ENCODE measurements at places on chromosomes 6 and 20.

- DNase-seq = no peak
Measured at GRCh38 chr20:61600016-61600415, 348.0 kb downstream of the CDH4 start.

- no peak for DNase-seq
Measured at GRCh38 chr6:105274678-105275077, 94.9 kb upstream of the POPDC3 start.

- DNase-seq = no peak
Measured at GRCh38 chr20:3121955-3122610, 37.6 kb upstream of the AVP start.

GRCh38 chr20:1741309-1742048 is 83.9 kb upstream of the SIRPG start:
- no peak for DNase-seq

DNA sequence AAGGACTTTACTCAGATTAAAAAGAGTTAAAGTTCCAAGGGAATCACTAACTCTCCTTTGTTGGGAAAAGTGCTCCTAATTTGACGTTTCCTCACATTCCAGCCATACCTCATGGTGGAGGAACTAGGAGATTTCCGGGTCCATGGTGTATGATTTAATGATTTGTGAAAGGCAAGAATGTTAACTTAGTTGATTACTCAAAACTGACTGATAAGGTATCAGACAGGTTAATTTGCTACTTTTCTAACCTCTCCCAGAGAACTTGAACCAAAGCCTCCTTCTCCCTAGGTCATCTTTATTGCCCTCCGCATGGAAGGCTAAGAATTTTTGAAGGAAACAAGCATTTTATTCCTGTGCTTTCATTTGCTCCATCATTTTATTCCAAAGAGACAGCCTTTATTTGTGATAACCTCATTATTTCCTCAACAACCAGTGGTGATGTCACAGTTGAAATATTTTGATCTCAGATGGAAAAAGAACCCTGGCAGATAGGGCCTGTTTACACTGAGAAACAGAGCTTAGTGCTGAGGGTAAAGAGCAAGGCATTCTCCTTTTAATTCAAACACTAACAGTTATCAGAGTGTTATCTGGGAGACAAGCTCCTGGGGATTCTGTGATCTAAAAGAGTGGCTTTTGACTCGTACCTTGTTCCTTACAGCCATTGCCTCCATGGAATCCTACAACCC is 57.4 kb upstream of the BMP2 start:
- DNase-seq = no peak

GRCh38 chr6:13674533-13675190 is 37.0 kb downstream of the RANBP9 start:
- no peak for DNase-seq

DNA sequence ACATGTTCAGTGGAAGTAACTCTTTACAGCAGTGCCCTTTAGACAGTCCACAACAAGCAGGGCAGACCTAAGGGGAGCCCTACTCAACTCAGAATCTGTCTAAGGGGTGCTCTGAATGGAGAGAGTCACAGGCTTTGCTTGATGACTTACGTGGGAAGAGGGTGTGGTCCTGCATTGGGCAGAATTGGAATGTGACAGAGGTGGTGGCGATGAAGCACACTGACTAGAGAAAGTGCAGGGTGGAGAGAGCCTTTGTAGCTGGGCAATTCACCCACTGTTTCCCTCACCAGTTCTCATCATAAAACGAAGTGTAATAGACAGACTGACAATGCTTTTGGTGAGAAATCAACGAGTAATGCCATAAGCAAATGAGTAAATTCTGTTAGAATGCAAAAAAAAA is 11.2 kb downstream of the TP53INP2 start:
- DNase-seq = no peak

- DNase-seq = peak; percentile 22
Measured at GRCh38 chr6:129730477-129731165, 20.6 kb upstream of the ARHGAP18 start.

GRCh38 chr20:7975851-7976414 is 35.7 kb upstream of the HAO1 start:
- no peak for DNase-seq

DNA sequence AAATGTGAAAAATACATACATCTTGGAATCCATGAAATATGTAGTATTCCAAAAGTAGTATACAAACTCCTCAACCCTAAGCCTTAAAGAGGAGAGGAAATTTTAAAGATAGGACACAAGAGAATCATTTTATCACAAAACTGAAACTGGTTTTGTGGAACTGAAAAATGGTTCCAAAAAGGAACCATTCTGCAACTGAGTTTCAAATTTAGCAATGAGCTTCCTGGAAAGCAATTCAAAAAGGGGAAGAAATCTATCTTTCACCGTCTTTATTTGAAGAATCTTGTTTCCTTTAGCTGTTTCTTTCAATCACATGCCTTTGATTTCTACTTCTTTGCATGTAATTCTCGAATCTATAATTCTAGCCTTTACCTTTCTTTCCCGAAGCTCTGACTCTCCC is 32.2 kb upstream of the LAMP5 start:
- DNase-seq = no peak

GRCh38 chr6:3749067-3749841 is 2.3 kb downstream of the PXDC1 start:
- DNase-seq = no peak

DNA sequence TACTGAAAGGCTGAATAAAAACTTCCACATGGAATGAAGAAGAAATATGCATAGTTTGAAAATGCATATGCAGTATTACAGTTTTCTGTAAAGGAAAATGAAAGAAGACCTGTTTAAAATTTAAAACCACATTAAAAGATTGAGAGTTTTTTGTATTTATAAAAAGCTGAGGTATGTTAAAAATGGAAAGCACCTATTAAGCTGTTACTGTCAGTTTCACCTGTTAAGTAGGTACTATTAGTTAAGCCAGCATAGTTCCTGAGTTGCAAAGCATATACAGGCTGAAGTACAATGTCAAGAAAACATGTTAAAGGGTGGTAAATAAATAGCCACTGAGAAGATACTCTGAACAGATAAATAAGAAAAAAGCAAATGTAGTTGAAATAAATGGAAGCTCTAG is 69.9 kb downstream of the ATXN1 start:
- DNase-seq = no peak

DNA sequence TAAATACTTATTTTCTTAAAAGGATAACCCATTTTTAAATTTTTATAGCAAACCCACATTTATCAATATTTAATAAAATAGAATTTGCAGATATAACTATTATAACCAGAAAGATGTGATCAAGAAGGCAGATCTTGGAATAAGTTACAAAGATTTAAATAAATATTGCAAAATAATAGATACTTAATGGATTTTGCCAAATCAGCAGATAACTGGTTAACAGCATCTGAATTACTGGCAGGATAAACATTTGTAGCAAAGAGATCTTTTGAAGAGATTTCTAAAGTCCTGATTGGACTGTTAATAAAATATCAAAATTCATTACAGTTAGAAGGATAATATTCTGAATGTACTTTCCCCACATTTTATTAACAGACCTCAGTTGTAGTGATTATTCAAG is 144.2 kb downstream of the PDSS2 start:
- no peak for DNase-seq

- DNase-seq = no peak
Measured at GRCh38 chr6:143882401-143882930, 18.2 kb downstream of the ZC2HC1B start.

GRCh38 chr20:32580970-32581838 is 3.9 kb downstream of the NOL4L start:
- peak; percentile 22 for DNase-seq

- peak; percentile 12 for DNase-seq
Measured at GRCh38 chr6:119052292-119052889, 26.1 kb downstream of the FAM184A start.

DNA sequence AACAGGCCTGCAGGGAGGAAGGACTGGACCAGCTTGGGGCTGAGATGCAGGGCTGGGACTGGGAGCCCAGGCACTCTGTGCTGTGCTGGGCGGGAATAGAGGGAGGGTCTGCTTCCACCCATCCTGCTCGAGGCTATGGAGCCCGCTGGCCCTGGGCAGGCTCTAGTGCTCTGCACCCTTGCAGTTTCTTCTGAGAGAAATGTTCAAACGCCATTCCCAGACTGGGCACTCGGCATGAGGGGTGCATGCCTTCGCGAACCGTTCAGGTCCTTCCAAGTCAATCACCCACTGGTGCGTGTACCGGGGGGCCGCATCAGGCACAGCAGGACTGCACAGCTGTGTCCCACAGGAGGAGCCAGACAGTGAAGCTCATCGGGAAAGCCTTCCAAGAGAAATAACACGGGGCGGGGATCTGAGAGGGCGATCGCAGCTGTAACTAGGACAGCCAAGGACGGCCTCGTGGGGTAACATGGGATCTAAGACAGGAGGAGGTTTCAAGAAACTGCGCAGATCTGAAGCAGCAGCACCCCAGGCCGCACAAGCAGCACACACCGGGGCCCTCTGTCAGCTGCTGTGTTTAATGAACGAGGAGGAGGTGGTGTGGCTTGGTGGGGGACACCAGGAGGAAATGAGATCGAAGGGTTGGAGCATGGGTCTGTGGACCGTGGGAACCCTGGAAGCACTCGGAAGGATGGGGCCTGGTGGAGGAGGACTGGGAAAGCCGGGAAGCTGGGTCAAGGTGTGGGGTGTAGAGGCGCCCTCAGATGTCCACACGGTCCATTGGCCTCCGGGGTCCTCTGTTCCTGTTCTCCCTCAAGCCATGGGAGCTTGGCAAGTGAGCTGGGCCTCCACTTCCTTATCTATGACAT is 26.1 kb upstream of the PYGB start:
- no peak for DNase-seq

GRCh38 chr6:75505424-75505823 is 11.8 kb upstream of the FILIP1 start:
- no peak for DNase-seq

DNA sequence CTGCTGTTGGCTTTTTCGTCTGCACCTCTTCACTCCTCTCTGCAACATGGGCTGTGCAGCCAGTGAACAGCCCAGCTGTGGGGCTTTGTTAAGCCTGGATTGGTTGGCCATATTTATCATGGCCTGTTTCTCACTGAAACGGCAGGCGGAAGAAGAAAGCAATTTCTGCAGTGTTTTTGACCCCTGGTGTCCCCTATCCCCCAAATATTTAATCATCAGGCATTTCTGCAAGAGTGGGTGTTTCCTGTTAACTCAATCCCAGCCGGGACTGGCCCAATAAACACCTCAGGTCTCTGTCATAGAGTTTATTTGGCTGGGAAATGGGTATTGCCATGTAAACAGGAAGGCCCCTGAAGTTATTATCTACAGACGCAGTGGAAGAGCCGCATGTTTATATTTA is 174.8 kb upstream of the SUPT3H start:
- no peak for DNase-seq

All from CD4-positive, alpha-beta T cell treated with Interleukin-1 beta for 1 hour (primary cell).